ENCODE measurements at places on chromosomes 6 and 20.

- no peak for DNase-seq
These were observed 192.6 kb downstream of the NRN1 start for GRCh38 chr6:5814116-5814515.

- DNase-seq: no peak
These were observed 96.2 kb downstream of the TTLL2 start for GRCh38 chr6:167420858-167421766.

- no peak for DNase-seq
These were observed 58.9 kb upstream of the RREB1 start for GRCh38 chr6:7048894-7049293.

- no peak for DNase-seq
These were observed 44.5 kb upstream of the DSE start for GRCh38 chr6:116326181-116326671.

- no peak for DNase-seq
These were observed 1.3 kb downstream of the CBLN4 start for GRCh38 chr20:56004007-56004406.

- no peak for DNase-seq
These were observed 335.1 kb downstream of the BTBD3 start for GRCh38 chr20:12252793-12253192.

DNA sequence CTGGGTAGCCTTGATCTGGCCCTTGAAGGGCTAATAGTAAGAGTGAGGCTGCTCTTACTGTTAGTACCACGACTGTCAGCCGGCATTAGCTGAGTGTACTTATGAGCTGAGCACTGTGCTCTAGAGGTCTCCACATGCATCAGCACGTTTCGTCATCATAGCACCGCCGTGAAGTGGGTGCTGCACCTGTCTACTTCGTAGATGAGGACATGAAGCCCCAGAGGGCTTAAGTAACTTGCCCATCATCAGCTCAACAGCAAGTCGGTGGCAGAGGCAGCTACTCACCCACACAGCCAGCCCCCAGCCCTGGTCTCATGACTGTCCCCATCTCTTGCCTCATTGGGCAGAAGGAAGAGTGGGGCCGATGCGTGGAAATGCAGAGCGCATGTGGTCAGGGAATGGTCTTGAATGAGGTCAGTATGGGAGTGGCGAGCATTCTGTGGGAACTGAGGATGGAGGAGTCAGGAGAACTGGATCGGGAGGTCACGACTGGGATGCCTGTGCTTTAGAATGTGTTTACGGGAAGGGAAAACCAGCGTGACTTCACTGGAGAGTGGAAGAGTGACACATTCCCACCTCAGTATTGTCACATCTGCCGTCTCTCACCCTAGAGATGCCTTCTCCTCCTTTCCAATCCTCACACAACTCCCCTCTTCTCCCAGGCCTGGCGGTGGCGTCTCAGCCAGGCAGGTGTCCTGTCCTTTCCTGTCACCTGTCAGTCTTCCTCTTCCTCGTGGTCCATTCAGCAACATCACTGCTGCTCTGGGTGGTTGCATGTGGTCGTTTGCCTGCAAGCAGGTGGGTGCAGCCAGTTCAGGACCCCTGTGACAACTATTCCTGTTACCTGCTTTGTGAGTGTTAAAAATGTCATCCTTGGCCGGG is 6.0 kb downstream of the SYTL3 start:
- DNase-seq: no peak

GRCh38 chr6:34924831-34925625 is 36.0 kb downstream of the ANKS1A start:
- DNase-seq: no peak

- DNase-seq: no peak
These were observed 36.1 kb upstream of the NAA20 start for GRCh38 chr20:19981031-19981451.

DNA sequence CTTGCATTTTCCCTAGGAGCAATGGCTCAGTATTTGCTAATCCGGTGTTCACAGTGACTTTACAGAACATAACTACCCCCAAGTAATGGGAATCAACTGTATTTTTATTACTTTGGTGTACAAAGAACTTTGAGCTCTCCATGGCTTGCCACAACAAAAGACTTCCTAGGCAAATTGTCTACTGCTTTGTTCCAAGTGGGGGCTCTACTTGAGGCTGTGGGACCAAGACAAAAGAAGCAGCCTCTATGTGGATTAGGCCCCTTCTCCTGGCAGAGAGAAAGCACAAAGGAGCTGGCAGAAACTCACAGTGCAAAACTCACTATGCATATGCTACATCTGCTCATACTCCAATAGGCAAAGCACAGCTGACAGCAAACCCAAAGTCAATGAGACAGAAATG is 853 bp downstream of the WFDC8 start:
- DNase-seq: no peak

GRCh38 chr6:80433010-80433672 is 326.7 kb downstream of the BCKDHB start:
- no peak for DNase-seq
